Lung (tissue), 17 donors: ENCODE measurements at places on chromosomes 2 and 18.

GRCh38 chr2:202449344-202449743 is 73.2 kb downstream of the BMPR2 start:
- no peak for DNase-seq

- no peak for DNase-seq
Measured at GRCh38 chr2:8737571-8738175, 55.8 kb downstream of the ID2 start.

- DNase-seq, result no peak
Measured at GRCh38 chr2:155377266-155377680, 678.8 kb downstream of the KCNJ3 start.

DNA sequence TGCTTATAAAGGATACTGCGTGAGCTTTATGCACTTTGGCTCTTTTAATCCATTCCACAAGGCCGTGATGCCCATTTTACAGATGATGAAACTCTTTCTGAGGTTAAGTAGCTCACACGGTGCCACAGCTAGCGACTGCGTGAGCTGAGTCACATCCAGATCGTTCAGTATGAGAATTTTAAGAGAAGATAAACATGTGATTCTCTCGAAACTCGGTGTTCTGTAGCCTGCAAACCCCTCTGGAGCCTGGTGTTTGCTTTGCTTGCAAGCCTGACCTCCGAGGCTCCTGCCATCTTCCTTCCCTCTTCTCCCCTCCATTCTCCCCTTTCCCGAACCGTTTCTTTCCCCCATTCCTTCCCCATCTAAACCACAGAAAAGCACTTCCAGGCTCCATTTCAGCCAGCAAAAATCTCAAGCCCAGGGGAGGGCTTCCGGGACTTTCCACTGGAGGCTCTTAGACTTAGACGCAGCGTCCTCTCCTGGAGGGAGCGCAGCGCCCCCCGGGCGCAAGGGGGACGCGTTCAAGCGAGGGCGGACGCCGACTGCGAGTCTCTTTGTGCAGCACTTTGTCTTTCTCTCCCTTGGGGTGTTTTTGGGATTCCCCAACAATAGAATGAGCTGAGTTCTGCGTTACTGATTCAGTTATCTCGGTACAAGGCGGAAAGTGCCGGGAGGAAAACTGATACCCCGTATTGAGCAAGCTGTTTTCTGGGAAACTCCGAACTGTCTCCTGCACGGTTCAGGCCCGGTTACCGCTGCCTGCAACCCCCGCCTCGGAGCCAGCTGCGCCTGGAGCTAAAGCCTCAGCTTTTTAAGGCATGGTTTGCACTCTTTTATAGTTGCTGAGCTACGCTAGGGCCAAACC is 38.0 kb downstream of the CYP1B1 start:
- peak; percentile 65 for DNase-seq

DNA sequence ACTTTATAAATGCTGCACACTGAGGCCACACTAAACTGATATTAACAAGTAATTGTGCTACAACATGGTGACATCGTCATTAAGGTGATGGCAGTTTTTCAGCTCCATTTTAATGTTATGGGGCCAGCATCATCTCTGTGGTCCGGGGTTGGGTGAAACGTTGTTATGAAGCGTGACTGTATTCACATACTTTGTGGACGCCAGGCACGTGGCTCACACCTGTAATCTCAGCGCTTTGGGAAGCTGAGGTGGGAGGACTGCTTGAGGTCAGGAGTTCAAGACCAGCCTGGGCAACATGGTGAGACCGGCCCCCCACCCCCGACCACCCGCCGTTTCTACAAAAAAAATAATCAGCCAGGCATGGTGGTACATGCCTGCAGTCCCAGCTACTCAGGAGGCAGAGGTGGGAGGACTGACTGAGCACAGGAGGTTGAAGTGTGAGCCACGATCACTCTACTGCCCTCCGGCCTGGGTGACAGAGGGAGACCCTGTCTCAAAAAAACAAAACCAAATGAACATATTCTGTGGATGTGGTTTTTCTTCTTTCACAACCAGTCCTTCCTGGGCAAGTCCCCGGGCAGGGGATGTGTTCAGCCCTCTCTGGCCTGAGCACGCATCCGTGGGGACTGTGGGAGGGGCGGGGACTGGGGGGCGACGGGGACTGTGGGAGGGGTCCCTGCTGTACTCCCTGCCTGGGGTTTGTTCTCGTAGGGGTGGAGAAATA is 12.9 kb upstream of the GAL3ST2 start:
- DNase-seq, result no peak

- DNase-seq, result peak; percentile 11
Measured at GRCh38 chr2:240947607-240948006, 41.5 kb downstream of the CROCC2 start.

DNA sequence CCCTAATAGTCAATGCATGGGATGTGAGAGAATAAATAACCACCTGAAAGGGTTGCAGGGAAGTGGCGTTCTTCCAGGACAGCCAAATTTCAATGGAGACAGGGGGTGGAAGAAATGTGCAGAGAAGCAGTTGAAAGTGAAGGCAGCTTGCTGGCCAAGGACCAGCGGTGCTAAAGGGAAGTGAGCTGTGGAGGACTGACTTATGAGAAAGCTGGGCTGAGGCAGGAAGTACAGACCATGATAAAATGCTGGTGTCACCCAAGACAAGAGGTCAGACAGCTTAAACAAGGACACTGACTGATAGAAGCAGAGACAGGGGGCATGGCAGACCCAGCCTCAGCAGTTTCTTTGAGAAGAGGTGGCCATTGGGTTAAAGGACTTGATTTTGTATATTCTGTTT is 106.7 kb downstream of the DTNB start:
- no peak for DNase-seq

- no peak for DNase-seq
Measured at GRCh38 chr2:210363261-210363660, 48.3 kb upstream of the MYL1 start.

GRCh38 chr18:79846936-79847557 is 49.3 kb downstream of the KCNG2 start:
- no peak for DNase-seq

GRCh38 chr2:124559236-124559635 is 534.1 kb downstream of the CNTNAP5 start:
- DNase-seq, result no peak

DNA sequence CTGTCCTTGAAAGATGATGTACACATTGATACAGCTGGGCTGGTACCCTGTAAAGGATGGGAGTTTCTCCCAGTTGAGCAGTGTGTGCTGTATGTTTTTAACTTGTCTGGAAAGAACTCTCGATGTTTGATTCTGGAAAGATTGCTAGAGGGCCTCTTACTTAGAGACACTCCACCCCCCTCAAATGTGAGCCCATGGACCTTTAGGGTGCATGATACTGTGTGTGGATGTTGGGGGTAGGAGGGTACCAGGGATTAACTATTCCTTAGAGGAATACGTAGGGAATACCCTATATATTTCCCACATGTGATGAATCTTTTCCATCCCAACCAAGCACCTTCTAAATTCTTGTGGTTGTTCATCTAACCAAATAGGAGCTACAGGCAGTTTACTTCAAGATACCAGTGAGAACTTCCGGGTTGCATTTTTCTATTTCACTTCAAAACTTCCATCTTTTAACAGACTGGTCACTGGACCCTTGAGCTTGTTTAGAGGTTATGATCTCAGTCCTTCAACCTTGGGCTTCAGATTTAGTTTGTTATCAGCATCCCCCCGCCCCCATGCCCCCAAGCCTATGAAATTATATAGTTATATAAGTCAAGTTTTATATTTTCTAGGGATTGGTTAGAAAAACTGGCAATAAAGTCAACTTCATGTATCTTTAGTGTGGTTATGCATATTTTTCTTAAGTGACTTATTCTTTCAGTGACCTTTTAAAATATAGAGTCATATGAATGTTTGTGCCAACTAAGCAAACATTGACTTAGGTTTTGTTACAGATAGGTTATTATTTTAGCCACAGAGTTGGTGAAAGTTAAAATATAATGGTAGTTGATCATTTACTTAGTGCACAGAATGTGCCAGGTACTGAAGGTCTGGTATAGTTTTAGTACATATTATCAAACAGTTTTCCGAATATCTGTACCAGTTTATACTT is 18.2 kb downstream of the AFTPH start:
- peak; percentile 28 for DNase-seq

GRCh38 chr2:31057691-31058090 is 80.5 kb downstream of the GALNT14 start:
- DNase-seq, result no peak

GRCh38 chr2:192073878-192074277 is 120.9 kb downstream of the TMEFF2 start:
- no peak for DNase-seq

DNA sequence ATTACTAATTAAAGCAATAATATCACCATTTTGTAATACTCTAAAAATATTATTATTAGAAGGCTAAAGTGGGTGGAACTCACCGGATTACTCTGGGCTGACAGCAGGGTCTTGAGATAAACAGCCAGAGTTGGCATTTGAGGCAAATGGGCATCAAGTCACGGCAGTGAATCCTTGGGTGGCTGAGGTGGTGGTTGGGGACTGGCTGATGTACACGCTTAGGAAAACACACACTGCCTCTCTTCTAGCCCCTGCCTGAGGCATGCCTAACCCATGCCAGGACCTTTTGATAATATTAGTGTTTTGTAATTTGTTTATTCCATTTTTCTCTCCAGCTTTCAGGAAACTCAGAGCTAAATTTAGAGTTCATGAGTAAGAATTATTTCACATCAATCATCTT is 76.8 kb downstream of the ACKR3 start:
- DNase-seq, result no peak

DNA sequence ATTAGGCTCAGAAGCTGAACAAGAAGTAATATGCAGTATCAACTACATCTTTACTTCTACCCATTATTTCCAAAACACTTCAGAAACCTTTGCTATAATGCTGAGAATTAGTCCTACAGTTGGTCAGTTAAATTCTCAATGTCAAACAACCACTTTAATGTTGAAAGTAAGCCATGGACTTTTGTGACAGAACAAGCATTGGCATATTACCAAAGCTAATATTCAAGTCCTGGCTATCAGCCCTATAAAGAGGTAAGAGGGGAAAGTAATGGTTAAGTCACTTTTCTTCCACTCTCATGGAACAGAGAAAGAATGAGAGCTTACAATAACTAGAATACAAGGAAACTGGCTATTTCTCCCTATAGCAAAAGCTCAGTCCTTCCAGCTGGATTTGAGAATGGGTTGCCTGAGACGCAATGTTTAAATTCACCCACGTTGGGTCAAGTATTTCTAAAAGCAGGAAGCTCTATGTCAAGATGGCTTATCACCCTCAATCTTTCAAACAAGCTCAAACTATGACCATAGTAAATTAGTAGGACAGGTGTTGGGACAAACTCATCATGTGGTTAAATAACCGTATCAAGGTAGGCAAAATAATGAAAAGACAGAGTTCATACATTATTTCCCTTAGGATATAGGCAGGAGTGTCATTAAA is 31.4 kb upstream of the MFSD6 start:
- no peak for DNase-seq

GRCh38 chr2:106163948-106164545 is 30.1 kb downstream of the UXS1 start:
- DNase-seq, result no peak

GRCh38 chr18:78984941-78985784 is 5.5 kb downstream of the SALL3 start:
- no peak for DNase-seq

DNA sequence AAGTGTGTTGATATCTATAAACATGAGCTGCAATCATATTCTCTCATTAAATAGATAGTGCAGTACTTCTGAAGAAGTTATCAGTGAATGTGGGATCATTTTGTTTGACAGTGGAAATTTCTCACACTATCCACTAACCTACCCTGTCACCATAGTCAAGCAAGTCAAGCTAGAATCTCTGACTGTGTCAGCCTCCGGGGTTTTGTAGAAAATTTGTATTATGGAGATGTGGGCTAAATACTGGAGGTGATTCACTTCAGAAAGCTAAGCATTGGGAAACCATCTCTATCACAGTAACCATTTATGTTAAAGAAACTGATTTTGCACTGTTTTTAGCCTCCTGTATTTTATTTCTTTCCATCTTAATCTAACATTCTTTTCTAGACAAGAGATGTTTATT is 126.6 kb upstream of the CREB1 start:
- no peak for DNase-seq

GRCh38 chr18:80154293-80154692 is 45.2 kb downstream of the ADNP2 start:
- DNase-seq, result no peak
